Stimulated activated CD4-positive, alpha-beta T cell treated with anti-CD3 and anti-CD28 coated beads, Interleukin-4, amount 100 ng/mL, for 1 hour (primary cell): ENCODE measurements at places on chromosomes 13 and 19.

- no peak for DNase-seq
These were observed 1525.4 kb downstream of the SLITRK1 start for GRCh38 chr13:82356667-82357410.

- no peak for DNase-seq
These were observed at the start of gene C13orf42 for GRCh38 chr13:51111174-51111573. C13orf42 (minus strand) TSS chr13:51111274; CDS start chr13:51111209, 65 bp downstream.

DNA sequence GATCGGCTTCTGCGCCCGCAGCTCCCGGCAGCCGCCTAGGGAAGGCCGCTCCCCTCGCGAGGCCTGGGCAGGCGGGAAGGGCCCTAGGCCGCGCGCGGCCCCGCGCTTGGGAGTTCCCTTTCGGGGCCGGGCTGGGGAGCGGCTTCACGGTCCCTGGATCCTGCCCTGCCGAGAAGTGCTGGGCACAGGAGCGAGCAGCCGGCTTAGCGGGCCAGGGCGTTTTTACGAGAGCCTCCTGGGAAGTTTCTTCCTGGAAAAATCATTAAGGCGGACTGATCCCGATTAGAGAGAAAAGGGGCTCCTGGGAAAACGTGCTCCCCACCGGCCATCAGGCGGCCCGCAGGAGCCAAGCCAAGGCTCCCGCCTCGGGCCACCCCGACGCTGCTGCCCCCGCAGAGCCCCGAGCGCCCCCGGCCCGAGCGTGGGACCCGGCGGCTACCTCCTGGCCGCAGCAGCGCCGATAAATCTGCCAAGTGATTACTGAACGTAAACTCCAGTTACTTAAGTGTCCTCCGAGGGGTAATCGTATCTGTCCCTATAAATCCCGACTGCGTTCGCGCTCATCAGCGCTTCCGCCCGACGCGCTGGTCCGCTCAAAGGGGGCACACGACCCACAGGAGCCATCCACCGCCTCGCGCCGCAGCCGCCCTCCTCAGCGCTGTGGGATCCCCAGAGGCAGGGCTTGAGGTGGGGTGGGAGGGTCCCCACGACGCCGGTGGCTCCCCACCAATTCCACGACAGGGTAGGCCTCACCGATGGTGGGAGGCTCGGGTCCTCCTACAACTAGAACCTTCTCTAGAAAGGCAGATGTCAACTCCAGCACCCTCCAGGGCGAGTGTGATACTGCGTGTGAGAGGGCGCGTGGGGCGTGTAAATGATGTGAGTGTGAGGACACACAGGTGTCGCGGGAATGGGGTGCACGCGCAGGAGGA is 2.8 kb downstream of the ZIC5 start:
- no peak for DNase-seq

DNA sequence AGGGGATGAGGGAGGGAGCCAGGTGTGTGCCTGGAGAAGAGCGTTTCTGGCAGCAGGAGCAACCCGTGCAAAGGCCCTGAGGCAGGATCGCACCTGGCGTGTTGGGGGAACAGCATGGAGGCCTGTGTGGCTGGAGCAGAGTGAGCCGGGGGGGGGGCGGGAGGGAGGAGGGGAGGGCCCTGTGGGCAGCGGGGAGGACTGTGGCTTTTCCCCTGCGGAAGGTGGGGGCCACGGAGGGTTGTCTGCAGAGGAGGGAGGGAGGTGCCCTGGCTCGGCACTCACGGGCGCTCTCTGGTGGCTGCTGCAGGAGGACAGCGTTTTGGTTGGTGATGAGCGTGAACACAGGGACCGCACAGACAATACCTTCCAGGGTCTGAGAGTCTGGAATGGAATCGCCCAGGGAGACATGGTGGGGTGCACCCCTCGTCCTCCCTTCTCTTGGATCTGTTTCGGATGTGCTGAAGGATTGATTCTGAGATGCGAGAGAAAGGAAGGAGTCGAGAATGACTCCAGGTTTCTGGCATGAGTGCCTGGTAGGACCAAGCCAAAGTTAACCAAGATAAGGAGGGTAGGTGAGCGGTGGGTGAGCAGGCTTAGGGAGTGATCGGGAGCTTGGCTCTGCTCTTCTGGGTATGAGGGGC is 6.5 kb downstream of the RAB11B start:
- DNase-seq = peak; percentile 74

GRCh38 chr13:53028063-53028462 is 550 bp upstream of the OLFM4 start:
- DNase-seq = no peak

- DNase-seq = no peak
These were observed 22.3 kb downstream of the OR10H3 start for GRCh38 chr19:15759962-15760565.

GRCh38 chr13:73803997-73804396 is 330.2 kb downstream of the KLF12 start:
- DNase-seq = no peak

DNA sequence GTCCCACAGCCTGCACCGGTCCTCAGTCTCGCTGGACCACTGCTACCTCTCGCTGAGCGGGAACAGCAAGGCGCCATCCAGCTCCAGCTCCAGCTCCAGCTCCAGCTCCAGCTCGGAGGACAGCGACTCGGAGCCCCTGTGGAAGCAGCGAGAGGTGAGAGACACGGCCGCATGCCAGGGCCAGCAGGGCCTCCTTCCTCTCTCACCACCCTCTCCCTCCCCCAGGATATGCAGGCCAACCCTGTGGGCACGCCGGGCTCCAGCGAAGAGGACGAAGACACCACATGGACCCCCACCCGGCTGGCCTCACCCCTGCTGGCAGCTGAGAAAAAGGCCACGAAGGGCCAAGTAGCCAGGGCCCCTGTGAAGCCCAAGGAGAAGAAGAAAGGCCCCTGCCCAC is 7.3 kb downstream of the SIX5 start:
- DNase-seq = no peak

- no peak for DNase-seq
These were observed 38.9 kb downstream of the MTUS2 start for GRCh38 chr13:28859069-28859468.

DNA sequence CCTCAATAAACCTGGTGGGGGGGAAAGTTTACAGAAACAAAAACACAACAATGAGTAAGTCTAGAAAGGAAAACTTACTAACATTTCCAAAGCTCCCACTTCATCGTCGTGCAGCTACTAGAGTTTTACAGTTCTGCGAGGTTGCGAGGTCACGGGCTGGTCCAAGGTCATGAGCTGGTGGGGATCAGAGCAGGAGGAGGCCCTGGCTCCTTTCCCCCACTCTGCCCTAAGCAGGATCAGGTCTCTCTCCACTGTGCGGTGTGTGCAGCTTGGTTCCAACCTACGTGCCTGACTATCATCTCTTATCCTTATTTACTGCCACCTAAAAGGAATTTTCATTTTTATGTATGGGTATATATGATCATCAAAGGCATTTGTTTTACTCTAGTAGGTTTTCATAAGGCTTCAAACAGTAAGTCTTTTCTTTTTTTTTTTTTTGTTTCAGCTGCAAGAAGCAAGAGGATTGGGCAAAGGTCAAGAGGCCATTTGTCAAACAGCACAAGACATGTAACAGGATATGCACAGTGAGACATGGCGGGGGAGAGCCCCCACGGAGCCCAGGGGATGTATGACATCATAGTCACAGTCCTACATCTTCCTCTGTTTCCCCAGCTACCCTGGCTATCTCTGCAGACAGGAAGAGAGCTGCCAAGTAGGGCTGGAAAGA is 76.6 kb upstream of the POMP start:
- no peak for DNase-seq

DNA sequence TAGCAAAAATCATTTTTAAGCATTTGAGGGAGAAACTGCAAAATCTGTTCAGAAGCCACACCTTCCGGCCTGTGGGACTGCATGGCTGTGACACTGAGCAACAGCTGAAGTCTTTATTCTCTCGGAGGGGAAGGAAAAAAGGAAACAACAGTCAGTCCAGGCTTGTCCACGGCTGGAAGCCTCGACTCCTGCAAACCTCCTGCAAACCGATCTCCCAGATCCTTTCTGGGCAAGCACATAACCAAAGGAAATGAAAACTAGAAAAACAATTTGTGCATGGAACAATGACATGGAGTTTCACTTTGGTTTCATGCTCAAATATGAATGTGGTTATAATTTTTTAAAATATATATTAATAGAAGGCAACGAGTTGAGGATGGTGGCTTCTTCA is 1.0 kb downstream of the COL4A1 start:
- no peak for DNase-seq

DNA sequence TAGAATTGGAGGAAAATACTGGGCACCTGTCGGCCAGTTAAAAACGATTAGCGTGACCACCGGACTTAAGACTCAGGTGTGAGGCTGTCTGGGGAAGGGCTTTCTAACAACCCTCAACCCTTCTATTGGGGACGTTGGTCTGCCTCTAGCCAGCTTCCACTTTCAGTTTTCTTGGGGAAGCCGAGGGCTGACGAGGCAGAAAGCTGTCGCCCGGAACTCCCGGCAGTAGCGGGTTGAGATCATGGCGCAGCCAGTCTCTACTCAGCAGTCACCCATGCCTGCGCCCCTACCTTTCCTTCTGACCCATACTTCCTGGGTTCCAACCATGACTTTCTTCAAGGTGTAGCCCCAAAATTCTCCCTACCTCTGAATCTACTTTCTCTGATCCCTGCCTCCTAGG is 1424.1 kb downstream of the SLITRK1 start:
- no peak for DNase-seq

DNA sequence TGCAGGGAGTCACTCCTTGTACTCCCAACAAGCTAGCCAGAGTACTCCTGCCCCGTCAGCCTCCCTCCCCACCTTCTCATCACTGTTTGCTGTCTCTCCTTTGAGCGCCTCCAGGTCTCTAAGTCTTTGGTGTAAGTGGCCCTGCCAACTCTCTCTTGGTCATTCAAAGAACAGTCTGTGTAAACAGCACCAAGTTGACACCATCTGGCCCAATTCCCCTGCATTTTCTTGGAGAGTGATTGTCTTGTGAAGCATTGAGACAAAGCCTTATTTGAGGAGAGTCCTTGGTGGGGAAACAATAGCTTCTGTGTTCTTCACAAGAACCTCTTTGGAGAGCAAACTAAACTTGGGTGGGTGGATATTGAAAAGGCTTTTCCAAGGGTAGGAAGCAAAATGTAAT is 114.6 kb upstream of the RNF113B start:
- DNase-seq = no peak

DNA sequence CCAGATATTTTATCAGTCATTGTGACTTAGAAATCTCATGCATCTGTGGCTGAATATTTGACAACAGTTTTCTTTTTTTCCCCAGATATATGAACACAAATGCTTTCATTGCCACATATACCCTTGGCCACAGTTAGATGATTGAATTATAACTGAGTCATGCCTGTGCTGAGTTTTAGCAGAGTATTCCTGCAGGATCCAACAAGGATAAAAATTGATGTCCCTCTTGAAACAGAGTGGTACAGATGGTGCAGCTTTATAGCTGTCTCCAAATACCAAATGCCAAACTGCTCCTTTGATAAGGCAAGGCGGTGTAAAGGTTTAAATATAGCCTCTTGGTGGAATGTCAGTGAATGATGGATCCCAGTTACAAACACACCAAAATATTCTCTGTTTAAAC is 428.5 kb downstream of the GPC6 start:
- no peak for DNase-seq

DNA sequence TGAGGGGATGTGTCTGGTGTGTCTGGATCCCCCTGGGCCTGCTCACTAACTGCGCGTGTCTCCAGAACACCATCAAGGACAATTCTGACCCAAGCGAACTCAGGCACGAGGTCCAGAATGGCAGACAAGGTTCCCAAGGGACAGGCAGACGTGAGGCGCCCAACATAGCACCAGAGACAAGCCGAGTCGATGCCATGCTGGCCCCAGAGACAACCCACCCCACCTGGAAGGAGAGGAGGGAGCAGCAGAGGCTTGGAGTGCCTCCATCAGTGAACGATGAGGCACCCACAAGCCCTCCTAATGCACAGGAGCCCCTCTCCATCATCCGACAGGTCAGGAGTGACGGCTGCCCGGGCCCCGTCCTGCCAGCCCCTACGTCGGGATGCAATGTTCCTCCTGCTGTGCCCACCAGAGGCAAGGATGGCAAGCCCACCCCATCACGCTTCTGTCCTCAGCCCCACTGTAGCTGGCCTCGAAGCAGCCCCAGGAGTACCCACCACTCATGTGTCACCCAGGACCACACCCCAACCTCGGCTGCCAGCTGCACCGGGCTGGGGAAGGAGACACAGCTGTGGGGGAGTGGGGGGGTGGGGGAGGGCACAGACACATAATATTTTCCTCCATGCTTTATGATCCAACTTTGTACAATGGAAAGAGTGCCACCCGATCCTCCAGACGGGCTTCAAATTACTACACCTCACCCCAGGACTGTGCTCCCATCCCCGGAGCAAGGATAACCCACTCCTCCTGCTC is 11.8 kb downstream of the AP3D1 start:
- DNase-seq = no peak

DNA sequence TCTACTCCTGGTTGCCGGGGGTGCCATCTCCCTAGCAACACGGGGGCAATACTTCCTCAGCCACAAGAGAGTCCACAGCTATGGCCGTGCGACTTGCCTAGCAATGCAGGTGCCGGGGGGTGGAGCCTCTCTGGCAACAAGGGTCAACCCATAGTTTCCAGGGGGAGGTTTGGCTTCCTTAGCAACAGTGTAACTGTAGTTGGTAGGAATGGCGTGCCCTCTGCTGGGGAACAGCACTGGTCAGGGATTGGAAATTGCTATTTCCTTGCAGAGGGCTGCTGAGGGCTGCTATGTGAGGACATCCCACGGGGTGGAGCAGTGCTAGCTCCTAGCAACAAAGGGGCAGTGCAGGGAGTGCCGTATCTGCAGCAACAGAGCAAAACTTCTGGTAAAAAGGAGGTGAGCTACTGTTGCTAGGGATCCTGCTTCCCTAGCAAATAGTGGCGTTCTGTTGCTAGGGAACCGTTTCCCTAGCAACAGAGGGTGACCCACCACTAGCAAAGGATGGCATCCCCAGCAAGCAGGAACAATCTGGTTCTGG is 7.0 kb upstream of the TMC4 start:
- DNase-seq = no peak

DNA sequence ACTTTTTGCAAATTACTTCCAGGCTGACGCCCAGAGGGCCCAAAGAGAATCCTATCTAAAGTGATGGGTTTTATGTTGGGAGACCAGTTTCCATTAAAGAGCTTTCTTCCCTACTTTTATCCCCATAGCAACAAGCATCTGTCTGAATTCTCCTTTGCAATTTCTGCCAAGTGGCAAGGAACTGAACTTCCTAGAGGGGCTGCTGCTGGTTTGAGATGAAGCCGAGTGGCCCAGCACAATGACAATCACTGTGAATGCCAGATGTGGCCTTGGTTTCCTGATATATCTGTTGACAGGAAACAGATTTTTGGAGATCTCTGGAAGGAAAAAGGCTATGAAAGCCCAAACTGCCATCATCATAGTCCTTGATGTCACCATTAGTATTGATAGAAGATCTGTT is 198.6 kb downstream of the OXGR1 start:
- no peak for DNase-seq

DNA sequence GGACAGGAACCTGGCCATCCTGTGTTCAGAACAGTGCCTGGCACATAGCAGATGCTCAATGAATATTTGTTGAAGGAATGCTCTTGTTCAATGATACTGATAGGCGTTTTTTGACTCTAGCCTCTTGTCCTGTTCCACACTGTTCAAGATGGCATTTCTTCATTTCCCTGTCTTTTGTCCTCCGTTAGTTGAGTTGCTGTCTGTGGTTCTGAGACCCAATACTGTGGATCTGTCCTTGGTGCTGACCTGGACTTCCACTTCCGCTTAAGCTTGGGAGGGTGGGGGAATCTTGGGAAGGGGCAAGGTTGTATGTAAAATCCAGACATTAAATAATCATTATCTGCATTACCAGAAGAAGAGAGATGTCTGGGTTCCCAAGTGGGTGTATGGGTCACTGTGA is 8.3 kb upstream of the KCNN4 start:
- DNase-seq = no peak

- peak; percentile 16 for DNase-seq
These were observed 39.1 kb downstream of the GPR12 start for GRCh38 chr13:26721251-26722121.

- DNase-seq = no peak
These were observed 10.6 kb downstream of the ERICH6B start for GRCh38 chr13:45604892-45605291.
